ENCODE measurements at places on chromosomes 12 and 14.

DNA sequence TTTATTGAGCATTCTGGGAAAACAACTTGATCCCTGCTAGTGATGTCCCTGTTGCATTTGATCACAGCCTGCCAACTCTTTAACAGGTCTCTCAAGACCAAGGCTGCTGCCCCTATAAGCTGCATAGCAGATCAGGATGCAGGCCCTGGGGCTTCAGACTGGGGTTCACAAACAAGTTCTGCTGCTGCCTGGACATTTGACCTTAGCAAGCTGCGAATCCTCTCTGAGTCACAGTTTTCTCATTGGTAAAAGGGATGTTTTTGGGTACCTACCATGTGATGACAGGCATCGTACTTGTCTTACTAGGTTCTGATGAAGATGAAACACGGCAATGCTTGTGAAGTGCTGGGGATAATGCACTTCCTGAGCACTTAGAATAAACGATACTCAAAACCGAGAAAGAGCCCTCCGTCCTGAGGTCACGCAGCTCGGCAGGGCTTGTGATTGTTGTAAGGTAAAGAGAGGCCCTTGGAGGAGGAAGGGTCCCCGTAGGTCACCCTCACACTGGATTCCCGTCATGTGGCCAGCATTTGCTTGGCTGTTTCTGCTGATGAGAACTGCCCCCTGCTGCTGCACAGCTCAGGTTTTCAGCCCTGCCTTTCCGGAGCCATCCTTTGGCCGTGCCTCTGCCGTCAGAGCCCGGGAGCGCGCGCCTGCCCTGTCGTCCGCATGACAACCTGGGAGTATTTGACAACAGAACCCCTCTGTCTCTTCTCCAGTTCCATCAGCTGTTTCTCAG, 39.1 kb downstream of the TSPAN9 start:
- DNase-seq: no peak

DNA sequence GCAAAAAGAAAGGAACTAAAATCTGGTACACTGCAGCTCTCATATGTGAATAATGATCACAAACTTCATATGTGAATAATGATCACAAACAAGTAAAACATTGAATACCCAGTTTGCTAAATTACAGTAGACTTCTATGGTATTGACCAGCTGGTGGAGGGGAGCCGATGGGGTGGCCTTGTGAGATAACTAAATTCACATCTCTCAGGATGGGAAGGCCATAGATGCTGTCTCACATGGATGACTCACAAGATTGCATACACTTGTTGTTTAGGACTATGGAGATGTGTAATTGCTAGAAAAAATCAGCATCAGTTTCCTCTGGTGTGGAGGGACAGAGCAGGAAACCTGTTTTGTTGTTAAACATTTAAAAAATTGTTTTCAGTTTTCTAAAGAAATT, 49.2 kb downstream of the ACACB start:
- DNase-seq: no peak

DNA sequence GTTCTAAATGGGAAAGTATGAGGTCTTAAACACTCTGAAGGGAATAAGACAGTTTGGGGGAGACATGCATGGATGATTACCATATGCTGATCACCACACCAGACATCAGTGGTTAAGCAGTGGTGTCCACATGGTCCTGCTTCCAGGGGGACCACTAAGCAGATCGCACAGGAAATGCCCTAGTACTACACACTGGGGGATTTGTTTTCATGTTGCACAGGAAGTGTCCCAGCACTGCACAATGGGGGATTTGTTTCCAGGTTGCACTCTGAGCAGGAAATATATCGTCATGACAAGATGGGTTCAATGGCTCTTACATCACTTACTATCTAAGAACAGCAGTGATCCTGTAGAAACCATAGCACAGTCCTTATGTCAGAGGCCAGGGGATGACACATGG, 245.5 kb downstream of the BCL11B start:
- no peak for DNase-seq

GRCh38 chr14:105617201-105617777, 90.9 kb downstream of the TMEM121 start:
- peak; percentile 40 for DNase-seq

DNA sequence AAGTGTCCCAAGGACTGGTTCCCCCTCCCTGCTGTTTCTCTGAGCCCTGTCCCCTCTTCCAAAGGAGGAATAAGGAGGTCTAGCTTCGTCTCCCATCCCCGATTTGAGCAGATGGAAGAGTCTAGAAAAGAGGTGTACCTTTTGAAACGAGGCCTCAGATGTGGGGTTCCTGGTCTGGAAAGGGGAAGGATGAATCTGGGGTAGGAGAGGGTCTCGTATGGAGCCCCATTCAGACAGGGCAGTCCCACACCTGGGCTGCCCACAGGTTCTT, 13.3 kb downstream of the MEG3 start:
- no peak for DNase-seq

DNA sequence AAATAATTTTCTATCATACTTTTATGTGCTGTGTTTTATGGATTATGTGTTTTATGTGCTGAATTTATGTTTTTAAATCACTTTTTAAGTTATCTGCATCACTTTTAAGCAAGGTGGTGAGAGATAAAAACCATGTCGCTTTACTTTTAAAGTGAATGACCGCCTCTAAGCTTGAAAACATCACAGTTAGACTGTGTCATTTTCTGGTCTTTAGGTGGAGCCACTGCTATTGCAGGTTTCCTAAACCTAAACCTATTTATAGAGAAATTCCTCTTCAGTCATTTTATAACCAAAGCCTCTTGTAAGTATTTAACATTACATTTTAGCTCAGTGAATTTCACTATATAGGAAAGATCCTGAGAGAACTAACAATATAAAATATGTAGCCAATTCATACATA, 21.0 kb upstream of the MDM2 start:
- no peak for DNase-seq

DNA sequence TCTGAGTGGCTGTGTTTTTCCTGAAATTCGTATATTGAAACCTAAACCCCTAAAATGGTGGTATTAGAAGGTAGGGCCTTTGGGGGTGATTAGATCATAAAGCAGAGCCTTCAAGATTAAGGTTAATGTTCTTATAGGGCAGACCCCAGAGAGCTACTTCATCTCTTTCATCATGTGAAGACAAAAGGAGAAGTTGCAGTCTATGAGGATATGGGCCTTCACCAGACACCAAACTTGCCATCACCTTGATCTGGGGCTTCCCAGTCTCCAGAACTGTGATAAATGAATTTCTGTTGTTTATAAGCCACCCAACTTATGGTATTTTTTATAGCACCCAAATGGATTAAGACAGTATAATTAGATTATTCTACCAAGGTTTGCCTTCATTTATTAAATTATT, 275.0 kb upstream of the ATP2B1 start:
- DNase-seq: no peak

DNA sequence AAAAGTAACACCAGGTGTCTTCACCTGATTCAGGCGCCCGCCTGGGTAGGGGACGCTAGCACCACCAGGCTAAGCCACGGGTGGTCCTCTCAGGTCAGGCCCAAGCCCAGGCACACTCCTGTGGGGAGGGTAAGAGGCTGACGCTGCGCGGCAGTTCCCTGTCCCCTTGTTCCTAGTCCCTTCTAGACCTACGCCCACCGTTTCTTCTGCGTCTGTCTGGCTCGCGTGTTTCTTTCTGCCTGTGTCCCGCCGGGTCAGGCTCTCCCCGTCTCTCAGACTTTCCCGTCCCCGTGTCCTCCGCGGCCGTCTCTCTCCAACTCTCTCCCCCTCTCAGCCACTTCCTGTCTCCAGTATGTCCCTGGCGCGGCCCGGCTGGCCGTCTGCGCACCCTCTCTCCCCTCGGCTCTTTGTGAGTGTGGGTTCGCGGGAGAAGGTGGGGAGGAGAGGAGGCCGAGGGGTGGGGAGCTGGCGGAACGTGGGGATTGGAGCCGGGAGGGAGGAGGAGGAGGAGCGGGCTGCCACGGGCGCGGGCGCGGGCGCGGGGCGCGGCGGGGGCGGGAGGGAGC, 3.1 kb upstream of the TNS2 start:
- DNase-seq: peak; percentile 86

GRCh38 chr12:112420740-112421139, 2.0 kb downstream of the PTPN11 start:
- no peak for DNase-seq

DNA sequence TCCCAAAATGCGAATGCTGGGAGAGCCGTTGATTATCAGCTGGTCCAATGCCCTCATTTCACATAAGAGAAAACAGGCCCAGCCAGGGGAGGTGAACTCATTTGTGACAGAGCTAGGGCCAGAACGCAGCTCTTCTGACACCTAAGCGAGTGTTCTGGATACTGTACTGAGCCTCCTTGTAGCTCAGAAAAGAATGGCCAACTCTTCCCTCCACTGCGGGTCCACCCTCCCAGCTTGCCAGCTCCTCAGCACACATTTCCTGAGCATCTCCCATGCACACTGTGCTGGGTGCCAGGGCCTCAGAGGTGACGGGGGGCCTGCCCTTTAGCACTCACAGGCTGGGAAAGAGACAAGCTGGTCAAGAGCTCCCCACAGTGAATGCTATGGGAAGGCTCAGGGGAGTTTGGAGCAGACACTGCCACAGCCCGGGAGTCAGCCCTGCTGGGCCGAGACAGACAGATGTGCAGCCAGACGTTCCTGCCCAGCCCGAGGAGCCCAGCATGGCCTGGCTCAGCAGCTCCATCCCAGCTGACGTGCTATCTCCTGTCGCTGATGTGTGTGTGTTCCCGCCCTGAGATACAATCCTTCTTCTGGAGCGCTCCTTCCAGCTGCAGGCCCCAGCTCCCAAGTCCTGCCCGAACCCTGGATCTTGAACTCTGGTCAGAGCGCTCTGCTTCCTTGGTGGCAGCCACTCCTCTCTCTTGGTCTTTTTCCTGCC, 3.5 kb downstream of the CMTM5 start:
- DNase-seq: no peak

- no peak for DNase-seq
Measured at GRCh38 chr12:124044809-124045321, 71.8 kb downstream of the ZNF664 start.

GRCh38 chr12:124609041-124609989, 41.9 kb upstream of the NCOR2 start:
- no peak for DNase-seq

DNA sequence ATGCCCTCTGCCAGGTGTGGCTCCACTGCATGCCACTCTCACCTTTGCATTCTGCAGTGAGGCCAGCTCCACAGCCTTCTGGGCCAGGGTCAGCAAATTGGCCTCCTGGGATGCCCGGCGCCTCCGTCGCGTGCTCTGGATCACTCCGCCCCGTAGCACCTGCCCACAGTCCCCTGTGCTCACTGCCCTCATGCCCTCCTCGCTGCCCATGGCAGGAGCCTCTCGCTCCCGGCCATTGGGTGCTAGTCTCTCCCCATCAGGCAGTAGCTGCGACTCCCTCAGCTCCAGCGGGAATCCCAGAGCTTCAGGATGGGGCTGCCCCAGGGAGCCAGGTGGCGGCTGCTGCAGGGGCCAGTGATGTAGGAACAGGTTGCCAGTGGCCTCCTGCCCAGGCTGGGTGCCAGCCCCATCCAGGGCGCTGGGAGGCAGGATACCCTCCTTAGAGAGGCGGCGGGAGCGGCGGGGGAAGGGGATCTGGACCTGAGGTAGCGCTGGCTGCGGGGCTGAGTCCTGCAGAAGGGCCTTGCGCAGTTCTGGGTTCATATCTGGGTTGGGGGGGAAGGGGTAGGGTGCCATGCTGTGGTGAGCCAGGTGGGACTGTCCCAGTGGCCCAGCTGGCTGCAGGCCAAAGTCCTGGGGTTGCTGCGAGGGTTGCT, 24.5 kb upstream of the PNMA1 start:
- no peak for DNase-seq

GRCh38 chr12:107807471-107808150, 33.1 kb downstream of the ASCL4 start:
- DNase-seq: no peak

- no peak for DNase-seq
Measured at GRCh38 chr12:119685375-119685774, 17.4 kb downstream of the PRKAB1 start.

DNA sequence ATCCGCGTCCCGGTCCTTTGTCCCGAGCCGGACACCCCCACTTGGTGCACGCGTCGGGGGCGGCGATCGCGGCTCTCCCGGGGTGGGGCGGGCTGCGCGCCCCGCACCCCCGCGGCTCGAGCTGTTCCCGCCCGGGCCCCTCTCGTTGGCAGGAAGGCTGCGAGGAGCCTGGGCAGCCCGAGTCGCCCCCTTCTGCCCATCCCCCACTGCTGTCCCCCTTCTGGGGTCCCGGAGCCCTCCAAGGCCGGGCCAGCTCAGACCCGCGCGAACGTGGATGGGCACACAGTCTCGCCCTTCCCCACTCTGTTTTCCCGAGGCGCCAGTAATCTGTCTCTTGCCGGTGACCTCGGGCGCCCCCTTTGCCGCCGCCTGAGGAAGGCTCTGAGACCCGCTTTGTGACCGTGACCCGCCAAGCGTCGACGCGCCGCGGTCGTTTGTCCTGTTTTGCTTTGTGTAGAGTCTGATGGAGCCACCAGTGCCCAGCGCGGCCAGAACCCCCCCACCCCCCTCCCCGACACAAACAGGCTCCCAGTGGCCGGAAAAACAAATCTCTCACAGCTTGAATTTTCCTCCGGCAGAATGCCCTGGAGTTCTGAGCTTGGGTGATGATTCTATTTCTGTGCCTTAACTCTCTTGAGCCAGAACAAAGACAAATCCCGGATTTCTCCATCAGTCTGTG, 610 bp downstream of the C14orf132 start:
- peak; percentile 70 for DNase-seq

DNA sequence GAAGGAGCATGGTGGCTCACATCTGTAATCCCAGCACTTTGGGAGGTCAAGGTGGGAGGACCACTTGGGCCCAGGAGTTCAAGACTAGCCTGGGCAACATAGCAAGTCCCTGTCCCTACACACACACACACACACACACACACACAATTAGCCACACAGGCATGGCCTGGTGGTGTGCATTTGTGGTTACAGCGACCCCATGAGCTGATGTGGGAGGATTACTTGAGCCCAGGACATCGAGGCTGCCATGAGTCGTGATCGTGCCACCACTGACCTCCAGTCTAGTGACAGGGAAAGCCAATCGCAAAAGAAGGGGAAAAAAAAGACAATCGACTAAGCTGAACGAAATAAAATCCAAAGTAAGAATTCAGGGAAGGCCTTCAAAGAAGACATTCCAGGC, 67.9 kb downstream of the TBX3 start:
- DNase-seq: no peak

- DNase-seq: no peak
Measured at GRCh38 chr14:26766726-26767125, 168.9 kb upstream of the NOVA1 start.

- DNase-seq: no peak
Measured at GRCh38 chr12:30308010-30308717, 387.5 kb downstream of the IPO8 start.

GRCh38 chr12:49188201-49188915, 522 bp downstream of the TUBA1A start:
- DNase-seq: no peak

GRCh38 chr14:92573761-92574498, 60.3 kb downstream of the RIN3 start:
- no peak for DNase-seq

GRCh38 chr12:95623554-95624170, 72.4 kb upstream of the USP44 start:
- DNase-seq: peak; percentile 88
